ENCODE measurements at places on chromosomes 5 and 9. TPM values are rescaled to one million over a fixed set of nuclear protein-coding genes. Genes with fewer than 3 reads are reported as not detected.

Gene DPYSL3
- not detected for total RNA-seq

Gene CACNA1B
- total RNA-seq = not detected

Gene CCDC187
- total RNA-seq = 0.08 TPM

Gene HBEGF
- 71.4 TPM for total RNA-seq

Gene IL4
- 1.2 TPM for total RNA-seq

Gene PTPN3
- 0.03 TPM for total RNA-seq

Gene ACTBL2
- total RNA-seq = not detected

Gene SAPCD2
- 25.2 TPM for total RNA-seq

Gene DOLPP1
- total RNA-seq = 14.1 TPM

Gene SAXO1
- total RNA-seq = 0.13 TPM

Gene RLN1
- total RNA-seq = 2.8 TPM

Gene COQ4
- 34.7 TPM for total RNA-seq

Gene FLT4
- total RNA-seq = 1.4 TPM

Gene ATG12
- total RNA-seq = 40.4 TPM

Gene FCN2
- total RNA-seq = not detected

Gene IGFBPL1
- not detected for total RNA-seq

Gene PLPP1
- total RNA-seq = 28.6 TPM

Gene ENTPD2
- total RNA-seq = 0.36 TPM

Gene RLN2
- total RNA-seq = 2.6 TPM

Gene ANP32B
- total RNA-seq = 342 TPM

Gene INSL6
- total RNA-seq = not detected

Gene OSTF1
- total RNA-seq = 108 TPM

Gene NTRK2
- 0.23 TPM for total RNA-seq

Gene CCL28
- total RNA-seq = 18.4 TPM

Gene ADRA1B
- total RNA-seq = not detected

Gene PNPLA7
- 7.9 TPM for total RNA-seq

Gene TIMD4
- 3.4 TPM for total RNA-seq

Gene TMEM215
- not detected for total RNA-seq

Gene PCDHGA9
- total RNA-seq = 0.08 TPM

Gene C5orf58
- total RNA-seq = not detected

Gene TRPM6
- total RNA-seq = not detected

Gene HMMR
- total RNA-seq = 52.6 TPM

Data from activated naive CD4-positive, alpha-beta T cell treated with anti-CD3 and anti-CD28 coated beads, Interleukin-2, amount 10 ng/mL, durations not matched to agents 5 hours and 36 hours (primary cell).